ENCODE measurements at places on chromosomes 4 and X.

DNA sequence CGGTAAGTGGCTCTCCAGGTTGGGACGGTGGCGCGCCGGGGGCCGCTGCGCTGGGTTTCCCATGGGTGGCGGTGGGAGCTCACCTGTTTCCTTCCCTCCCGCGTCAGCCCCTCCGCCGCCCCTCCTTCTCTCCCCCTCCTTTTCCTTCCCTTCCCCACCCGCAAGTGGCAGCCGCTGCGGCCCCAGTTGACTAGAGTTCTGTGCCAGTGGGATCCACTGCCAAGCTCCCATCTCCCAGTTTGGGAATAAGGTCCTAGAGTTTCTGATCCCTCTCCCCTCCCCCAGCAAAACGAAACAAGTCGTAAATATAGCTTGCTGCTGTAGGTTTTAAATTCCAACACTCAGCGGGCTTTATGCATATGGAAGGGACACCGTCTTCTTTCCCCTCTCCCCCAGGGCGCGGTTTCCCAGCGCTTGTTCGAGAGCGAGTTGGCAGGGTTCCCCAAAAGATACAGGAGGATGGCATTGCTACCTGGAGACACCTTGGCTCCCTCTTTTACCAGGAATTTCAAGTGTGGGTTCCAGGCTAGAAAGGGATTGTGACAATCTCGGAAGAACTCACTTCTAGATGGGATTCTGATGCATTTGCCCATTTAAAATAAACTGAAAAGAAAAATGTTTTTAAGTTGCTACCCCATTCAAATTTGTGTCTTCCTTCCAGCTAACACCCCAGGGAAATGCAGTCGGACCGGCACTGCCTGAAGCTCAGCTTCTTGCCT, 1.2 kb downstream of the TLL1 start:
- no peak for DNase-seq

DNA sequence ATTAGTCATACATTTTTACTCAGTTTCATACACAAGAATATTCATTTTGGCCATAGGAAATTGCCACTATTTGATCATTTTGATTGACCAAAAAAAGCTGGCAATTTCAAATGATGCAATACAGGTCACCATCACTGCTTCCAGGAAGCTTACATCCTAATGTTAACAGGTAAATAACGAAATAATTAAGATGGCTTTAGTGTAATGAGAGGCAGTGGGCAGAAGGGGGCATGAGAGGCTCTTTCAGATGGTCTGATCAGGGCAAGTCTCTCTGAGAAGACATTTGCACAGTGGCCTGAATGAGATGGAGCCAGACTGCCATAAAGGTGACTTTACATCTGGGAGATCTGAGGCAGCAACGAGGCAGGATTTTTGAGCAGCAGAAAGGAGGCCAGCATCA, 170.7 kb downstream of the SLIT2 start:
- DNase-seq: peak; percentile 2

DNA sequence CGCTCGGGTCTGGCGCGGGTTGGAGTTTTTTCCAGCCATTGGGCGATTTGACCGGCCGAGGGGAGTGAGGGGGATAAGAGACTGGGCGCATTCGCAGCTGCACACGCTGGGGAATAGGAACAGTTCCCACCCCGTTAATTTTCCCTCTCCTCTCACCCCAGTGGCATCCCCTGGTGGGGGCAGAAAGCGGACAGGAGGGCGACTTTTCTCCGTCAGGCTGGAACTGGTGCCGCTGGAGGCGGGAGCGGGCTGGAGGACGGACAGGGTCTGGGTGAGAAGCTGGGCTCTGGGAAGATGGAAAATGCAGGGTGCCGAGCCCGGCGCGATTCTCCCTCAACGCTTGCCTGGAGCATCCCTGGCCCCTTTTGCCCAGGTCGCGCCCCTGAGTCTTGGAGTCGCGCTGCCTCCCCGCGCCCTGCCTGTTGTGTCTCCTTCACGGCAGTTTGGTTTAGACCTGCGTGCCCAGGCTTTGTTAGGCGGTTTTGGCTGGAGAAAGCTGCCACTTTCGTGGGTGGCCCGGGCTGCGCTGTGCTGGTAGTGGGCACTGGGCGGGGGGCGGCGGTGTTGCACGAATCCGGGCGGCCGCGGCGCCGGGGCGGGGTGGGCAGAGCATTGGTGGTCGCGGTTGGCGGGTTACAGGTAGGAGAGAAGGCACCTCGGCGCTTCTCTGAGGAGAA, 2.0 kb downstream of the ADGRL3 start:
- DNase-seq: no peak

DNA sequence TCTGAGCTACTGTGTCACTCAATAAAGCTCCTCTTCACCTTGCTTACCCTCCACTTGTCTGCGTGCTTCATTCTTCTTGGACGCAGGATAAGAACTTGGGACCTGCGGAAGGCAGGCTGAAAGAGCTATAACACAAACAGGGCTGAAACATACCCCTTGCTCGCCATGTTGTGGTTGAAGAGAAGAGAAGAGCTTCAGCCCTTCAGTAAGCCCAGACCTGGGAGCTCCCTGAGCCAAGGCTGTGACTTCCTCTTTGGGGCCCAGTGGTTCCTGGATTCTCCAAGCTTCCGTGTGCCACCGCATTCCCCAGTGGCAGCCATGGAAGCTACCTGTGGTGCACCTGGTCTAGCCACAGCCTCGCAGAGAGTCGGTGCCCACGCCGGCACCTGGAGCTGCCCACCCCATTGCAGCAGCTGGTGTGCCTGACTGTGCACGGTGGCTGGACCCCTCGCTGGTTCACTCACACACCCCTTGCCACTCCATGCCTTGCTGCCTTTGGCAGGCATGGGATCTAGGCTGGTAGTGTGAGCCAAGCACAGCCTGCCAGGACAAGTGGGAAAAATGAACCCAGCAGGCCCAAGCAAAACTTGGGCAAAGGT, 160.6 kb downstream of the EVC2 start:
- no peak for DNase-seq

- DNase-seq: no peak
These were observed 51.7 kb upstream of the CLNK start for GRCh38 chr4:10736266-10736665.

DNA sequence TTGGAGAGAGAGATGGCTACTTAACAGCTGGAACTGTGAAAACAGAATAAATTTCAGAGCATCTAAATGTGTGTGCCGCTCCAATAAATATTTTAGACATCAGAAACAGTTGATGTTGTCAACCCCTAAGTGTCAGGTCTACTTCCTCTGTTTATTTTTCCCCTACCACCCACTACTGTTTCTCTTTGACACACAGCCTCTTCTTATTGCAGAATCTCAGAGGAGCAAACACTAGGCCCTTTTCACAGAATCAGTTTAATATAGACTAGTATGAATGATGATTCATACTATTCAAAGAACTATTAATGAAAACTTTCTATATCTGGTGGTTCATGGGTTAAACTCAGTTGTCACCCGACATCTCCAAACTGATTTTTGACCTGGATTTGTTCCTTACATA, 33.9 kb downstream of the NAA11 start:
- DNase-seq: no peak

GRCh38 chrX:68307769-68308168, 125.5 kb downstream of the OPHN1 start:
- no peak for DNase-seq

DNA sequence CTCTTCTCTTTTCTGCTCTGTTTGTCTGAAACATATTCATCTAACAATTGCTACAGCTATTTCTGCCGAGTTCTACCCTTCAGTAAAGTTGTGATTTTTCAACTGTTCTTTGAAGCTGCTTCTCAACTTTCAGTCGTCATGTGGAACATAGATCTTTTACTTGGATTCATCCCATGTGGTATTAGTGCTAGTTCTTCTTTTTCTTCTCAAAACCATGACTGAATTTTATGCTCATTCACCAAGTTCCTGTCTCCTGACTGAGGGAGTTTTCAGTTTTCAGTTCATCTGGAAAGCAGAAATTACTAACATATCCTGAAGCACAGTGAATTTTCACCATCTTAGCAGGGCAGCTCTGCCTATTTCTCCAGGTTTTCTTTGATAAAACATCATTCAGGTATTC, 12.1 kb downstream of the ACSL4 start:
- DNase-seq: no peak

GRCh38 chr4:36677874-36678273, 396.5 kb downstream of the DTHD1 start:
- no peak for DNase-seq

DNA sequence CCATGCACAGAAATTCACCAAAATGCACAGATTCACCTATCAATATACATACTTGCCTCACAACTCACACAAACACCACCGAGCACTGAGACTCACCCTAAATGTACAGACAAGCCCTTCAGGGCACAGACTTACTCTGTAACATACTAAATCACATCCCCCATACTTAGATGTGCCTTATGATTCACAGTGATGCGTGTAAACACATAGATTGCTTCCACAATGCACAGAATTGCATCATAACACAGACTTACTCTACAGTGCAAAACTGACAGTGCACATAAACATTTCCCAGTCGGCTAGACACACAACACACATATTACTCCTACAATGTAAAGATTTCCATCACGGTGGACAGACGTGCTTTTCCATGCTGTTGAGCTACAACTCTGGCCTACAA, 6.2 kb downstream of the LINC00632 start:
- no peak for DNase-seq

GRCh38 chrX:63718010-63718694, 66.9 kb downstream of the ARHGEF9 start:
- no peak for DNase-seq

- no peak for DNase-seq
These were observed 19.7 kb downstream of the MAEA start for GRCh38 chr4:1309261-1310010.

- no peak for DNase-seq
These were observed 155.7 kb upstream of the MAP3K15 start for GRCh38 chrX:19670854-19671620.

DNA sequence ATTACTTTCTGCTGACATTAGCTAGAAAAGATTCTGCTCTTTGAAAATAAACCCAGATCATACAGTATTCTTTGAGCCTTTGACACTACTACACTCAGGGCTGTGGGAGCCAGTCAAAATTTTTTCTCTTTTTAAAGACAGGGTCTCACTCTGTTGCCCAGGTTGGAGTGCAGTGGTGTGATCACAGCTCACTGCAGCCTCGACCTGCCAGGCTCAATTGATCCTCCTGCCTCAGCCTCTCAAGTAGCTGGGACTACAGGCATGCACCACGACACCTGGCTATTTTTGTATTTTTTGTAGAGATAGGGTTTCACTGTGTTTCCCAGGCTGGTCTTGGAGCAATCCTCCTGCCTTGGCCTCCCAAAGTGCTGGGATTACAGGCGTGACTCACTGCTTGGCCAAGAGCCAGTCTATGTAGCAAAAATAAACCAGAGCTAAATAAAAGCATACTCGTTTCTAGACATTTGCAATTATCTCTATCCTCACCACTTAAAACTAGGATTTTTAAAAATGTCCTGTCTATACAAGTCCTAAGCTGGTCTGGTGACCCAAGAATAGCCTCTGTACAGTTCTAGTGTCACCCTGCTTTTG, 43.2 kb downstream of the AKAP4 start:
- no peak for DNase-seq

DNA sequence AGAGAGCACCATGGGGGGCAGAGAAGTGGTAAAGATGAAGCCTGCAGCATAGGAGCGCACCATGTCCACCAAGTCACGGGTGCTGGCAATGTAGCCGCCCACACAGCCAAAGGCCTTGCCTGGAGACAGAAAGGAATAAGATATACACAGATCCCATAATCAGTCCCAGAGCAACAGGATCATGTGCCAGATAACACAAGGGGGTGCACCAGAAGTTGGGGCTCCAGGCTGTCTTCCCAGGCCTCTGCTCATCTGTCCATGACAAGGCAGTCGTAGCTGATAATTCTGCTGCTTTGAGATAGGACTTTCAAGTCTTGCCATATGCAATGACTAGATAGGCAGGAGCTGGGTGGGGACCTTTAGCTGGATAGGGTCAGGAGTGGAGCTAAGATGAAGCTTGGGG, 14.7 kb downstream of the APEX2 start:
- DNase-seq: no peak

DNA sequence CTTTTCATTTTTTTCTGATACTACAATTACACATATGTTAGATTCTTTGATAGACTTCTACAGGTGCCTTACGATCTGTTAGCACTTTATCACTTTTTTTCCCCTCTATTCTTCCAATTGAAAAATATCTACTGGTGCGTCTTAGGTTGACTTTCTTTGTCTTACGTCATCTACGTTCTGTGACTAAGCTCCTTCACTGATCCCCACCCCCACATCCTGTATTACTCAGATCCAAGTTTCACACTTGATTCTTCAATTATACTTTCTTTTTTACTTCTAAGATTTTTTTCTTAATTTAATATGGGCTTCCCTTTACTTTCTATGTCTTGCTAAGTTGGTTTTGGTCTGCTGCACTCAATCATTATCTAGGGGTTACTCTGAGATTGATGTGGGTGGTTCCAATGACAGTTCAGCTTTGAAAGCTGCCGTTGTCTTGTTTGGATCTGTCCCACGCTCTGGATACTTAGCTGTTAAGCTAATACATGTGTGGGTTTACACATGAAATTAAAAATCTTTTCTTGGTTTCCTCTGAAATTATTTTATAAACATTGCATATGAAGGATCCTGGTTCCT, 1321.1 kb downstream of the RAPGEF2 start:
- DNase-seq: no peak

DNA sequence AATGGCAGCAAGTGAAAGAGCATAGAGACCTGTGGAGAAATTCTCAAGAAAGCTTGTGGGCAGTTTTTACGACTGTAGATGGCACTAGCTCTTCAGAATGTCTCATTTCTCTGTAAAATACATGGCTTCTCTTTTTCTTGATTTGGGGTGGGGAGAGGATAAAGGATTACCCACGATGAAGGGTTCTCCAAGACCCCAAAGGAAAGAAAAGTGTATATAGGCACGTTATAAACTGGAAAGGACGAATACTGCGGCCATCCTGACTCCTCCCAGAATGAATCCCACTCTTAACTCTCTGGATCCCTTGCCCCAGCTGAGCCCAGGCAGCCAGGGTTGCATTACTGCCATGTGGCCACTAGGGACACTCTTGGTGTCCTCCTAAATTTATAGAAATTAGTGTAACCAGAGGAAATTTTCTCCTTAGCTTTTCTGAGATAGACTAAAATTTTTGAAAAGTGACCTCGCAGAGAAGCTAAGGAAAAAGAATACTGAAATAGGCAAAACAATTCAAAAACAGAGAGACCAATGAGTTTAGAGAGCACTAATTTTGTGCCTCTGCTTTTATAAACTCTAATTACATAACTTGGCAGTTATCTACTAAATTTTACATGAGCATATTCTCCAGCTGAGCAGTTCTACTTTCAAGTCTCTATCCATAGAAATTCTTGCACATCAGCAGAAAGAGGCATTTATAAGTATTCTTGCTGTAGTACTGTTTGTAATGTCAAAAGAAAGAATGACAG, 37.8 kb upstream of the PCDH19 start:
- no peak for DNase-seq

DNA sequence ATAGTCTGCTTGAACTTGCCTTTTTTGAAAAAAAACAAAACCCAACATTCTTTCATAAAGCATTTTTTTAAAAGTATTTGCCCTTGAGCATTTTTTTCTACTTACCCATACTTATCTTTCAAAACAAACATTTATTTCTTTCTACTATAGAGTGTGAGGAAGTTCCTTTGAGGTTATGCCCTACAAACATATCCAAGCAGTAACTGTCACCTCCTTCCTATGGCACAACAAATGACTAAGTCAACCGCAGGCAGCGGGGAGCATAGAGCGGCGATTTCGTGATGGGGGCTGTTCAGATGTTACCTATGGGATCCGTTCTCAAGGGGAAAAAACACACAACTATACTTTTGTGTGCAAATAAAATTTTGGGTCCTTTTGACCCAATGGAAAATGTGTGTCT, 19.4 kb downstream of the SPRY1 start:
- DNase-seq: no peak

- no peak for DNase-seq
These were observed 690.0 kb upstream of the HS3ST1 start for GRCh38 chr4:12118651-12119213.

- DNase-seq: no peak
These were observed 462.3 kb downstream of the DMD start for GRCh38 chrX:32749070-32749469.
